Natural killer cell treated with Interleukin-12 subunit alpha and Interleukin-12 subunit beta and Interleukin-15 and Interleukin-18, amount 100 ng/mL, for 72 hours (primary cell): ENCODE measurements at places on chromosomes 6 and 20. TPM values are rescaled to one million over a fixed set of nuclear protein-coding genes. Genes with fewer than 3 reads are reported as not detected.

DNA sequence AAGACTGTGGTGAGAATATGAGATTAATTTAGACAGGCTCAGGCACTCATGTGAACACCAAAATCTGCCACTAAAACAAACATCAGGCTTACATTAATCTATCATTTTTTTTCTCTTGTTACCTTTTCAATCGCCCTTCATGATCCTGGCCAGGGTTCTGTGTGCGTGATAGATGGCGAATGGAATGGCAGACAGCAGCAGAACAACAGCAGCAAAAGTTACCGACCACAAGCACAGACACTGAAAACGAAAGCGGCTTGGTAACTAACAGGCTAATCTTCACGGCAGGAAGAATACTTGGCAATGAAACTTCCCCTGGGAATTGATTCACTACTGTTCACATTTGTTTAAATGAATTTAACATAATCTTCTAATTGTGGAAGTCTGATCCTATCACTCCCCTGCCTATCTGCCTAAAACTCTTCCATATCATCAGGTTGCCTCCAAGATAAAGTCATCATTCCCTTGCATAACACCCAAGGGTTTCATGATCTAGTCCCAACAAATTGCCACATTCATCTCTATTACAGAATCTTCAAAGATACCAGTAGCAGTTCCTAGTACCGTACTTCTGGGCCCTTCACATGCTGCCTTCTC, 28.7 kb downstream of the PTPRK start:
- DNase-seq = no peak

SH3BGRL2 gene
- total RNA-seq = not detected

GRCh38 chr6:45474376-45474775, 96.6 kb upstream of the SUPT3H start:
- no peak for DNase-seq

FAM229B gene
- total RNA-seq = 5.3 TPM

CD109 gene
- 0.43 TPM for total RNA-seq

DNA sequence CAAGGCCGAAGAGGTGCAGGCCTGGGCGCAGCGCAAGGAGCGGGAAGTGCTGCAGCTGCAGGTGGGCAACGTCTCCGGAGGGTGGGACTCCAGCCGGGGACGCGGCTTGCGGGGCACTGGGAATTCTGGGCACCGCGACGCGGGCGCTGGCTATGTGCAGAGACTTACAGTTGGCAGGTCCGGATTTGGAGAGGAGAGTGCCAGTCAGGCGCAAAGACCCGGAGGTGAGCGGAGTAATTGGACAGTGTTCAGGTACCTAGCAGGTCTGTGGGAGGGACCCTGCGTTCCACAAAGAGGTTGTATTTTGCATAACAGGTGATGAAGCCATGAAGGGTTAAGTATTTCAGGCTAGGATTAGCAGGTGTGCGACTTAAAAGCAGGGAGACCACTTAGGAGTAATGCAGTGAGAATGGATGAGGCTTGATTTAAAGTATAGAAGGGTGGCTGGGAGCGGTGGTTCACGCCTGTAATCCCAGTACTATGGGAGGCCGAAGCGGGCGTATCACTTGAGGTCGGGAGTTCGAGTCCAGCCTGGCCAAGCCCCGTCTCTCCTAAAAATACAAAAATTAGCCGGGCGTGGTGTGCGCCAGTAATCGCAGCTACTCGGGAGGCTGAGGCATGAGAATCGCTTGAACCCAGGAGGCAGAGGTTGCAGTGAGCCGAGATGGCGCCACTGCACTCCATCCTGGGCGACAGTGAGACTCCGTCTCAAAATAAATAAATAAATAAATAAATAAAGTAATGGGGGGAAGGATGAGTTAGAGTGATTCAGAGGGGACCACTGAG, 1.0 kb downstream of the MRPS26 start:
- DNase-seq = no peak
